ENCODE measurements at places on chromosomes 13 and 19.

- peaks cover 3% of the 10 kb centered on the region for H3K36me3 ChIP-seq
- no peak for DNase-seq
- H3K27me3 ChIP-seq = peaks cover 3% of the 10 kb centered on the region
- H3K27ac ChIP-seq = no peak overlapping the region
- H3K4me3 ChIP-seq = no peak overlapping the region
- peaks cover 2% of the 10 kb centered on the region for H3K4me1 ChIP-seq
Measured at GRCh38 chr19:43439032-43439708, 24.5 kb downstream of the TEX101 start.

DNA sequence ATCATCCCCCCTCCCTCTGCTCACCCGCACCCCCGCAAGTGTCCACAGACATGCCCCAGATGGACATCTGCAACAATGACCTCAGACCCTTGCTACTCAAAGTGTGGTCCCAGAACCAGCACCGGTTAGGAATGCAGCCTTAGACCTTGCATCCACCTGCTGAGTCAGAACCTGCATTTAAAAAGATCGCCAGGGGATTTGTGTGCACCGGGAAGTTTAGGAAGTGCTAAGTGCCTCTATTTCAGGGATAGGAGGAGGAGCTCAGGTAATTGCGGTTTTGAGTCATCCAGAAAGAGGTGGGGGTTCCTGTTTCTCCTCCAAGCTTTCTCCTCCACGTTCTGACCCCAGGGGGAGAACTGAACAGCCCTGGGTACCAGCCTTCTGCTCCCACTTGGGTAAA, 46.2 kb downstream of the CACNA1A start:
- peaks cover 2% of the 10 kb centered on the region for H3K27me3 ChIP-seq
- peak overlapping the region; percentile 20 for H3K4me3 ChIP-seq
- no peak for DNase-seq
- no peak overlapping the region for H3K27ac ChIP-seq
- peaks cover 22% of the 10 kb centered on the region for H3K4me1 ChIP-seq

DNA sequence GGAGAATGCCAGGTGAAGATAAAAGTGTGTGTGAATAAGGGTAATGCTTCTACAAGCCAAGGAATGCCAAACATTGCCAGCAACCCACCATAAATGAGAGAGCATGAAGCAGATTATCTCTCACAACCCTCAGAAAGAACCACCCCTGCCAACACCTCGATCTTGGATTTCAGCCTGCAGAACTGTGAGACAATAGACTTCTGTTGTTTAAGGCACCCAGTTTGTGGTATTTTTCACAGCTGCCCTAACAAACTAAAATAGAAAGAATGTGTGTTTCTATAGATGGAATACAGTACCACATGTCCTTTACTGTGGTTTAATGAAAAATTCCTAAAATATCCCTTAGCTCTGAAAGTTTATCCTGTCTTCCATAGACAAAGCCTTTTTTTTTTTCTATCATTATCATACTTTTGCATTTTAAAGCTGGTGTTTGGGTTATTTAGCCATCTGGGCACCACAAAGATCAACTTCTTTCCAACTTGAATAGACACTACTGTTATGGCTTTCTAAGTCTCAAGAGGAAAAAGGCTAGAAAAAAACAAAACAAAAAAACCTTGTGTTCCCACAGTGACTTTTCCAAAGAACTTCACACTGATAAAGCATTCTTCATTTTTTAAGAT, 505.6 kb downstream of the KCTD12 start:
- no peaks in the 10 kb centered on the region for H3K36me3 ChIP-seq
- no peak overlapping the region for H3K27ac ChIP-seq
- DNase-seq = no peak
- no peaks in the 10 kb centered on the region for H3K4me1 ChIP-seq
- H3K4me3 ChIP-seq = no peak overlapping the region

GRCh38 chr13:20799726-20800416, 26.1 kb upstream of the EEF1AKMT1 start:
- H3K27ac ChIP-seq = no peak overlapping the region
- peaks cover 5% of the 10 kb centered on the region for H3K27me3 ChIP-seq
- DNase-seq = no peak
- no peak overlapping the region for H3K4me3 ChIP-seq
- peaks cover 3% of the 10 kb centered on the region for H3K4me1 ChIP-seq
- H3K36me3 ChIP-seq = no peaks in the 10 kb centered on the region

DNA sequence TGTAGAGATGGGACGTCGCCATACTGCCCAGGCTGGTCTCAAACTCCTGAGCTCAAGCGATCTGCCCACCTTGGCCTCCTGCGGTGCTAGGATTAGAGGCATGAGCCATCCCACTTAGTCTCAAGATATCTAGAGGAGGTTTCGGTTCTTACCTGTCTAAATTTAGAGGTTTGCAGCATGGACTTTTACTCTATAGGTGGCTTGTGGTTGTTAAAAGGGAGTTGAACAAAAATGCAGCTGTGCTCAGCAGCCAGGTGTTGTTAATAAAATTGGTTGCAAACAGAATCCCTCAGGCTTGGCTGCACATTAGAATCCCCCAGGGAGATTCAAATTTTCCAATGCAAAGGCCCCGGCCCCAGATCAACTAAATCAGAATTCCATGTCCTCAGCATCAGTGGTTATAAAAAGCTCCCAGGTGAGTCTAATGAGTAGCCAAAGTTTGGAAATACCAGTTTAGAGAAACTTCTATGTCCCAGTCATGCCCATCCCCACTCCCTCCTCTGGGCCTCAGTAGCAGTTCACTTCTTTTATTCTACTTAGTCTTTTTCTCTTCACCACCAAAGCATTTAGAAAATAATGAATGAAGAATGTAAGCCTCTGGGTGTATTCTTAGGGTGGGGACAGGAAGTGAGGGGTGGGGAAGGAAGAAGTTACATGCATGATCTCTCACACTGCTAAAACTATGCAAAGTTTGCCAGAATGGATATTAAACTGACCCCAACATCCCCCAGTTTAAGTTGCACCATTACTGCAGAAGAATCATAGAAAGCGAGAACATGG, 471.0 kb downstream of the COG6 start:
- H3K4me3 ChIP-seq = no peak overlapping the region
- H3K27ac ChIP-seq = no peak overlapping the region
- no peaks in the 10 kb centered on the region for H3K27me3 ChIP-seq
- no peaks in the 10 kb centered on the region for H3K36me3 ChIP-seq
- DNase-seq = no peak

DNA sequence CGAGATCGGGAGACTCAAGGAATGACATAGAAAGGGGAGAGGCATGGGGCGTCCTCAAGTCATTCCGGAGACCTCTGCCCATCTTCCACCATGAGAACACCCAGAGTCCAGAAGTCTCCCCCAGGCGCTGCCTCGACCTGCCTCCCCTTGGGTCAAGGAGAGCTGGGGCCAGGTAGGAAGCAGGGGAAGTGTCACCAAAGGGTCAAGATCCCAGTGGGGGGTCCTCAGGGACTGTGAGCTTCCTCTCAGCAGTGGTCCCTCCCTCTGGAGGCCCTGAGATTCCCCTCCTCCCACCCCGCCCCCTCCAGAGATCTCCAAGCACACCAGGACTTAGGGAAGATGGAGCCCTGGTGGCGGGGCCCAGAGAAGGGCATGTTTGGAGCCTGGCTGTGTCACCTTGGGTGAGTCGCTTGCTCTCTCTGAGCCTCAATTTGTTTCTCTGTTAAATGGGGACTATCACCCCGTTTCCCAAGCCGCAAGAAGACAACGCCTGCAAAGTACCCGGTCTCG, 919 bp downstream of the DACT3 start:
- peak overlapping the region; percentile 99 for H3K4me3 ChIP-seq
- no peaks in the 10 kb centered on the region for H3K27me3 ChIP-seq
- peaks cover 4% of the 10 kb centered on the region for H3K36me3 ChIP-seq
- H3K4me1 ChIP-seq = peaks cover 5% of the 10 kb centered on the region

GRCh38 chr19:55306712-55307111, 18.4 kb downstream of the TMEM150B start:
- no peak for DNase-seq
- no peak overlapping the region for H3K27ac ChIP-seq
- peaks cover 6% of the 10 kb centered on the region for H3K4me1 ChIP-seq

Measured in glutamatergic neuron (in vitro differentiated cells).